ENCODE measurements at places on chromosomes 2 and 18. TPM values are rescaled to one million over a fixed set of nuclear protein-coding genes. Genes with fewer than 3 reads are reported as not detected.

GRCh38 chr18:26813043-26813442 is 52.5 kb downstream of the AQP4 start:
- DNase-seq, result no peak

- no peak for DNase-seq
These were observed 116.8 kb upstream of the FSHR start for GRCh38 chr2:49271060-49271606.

DNA sequence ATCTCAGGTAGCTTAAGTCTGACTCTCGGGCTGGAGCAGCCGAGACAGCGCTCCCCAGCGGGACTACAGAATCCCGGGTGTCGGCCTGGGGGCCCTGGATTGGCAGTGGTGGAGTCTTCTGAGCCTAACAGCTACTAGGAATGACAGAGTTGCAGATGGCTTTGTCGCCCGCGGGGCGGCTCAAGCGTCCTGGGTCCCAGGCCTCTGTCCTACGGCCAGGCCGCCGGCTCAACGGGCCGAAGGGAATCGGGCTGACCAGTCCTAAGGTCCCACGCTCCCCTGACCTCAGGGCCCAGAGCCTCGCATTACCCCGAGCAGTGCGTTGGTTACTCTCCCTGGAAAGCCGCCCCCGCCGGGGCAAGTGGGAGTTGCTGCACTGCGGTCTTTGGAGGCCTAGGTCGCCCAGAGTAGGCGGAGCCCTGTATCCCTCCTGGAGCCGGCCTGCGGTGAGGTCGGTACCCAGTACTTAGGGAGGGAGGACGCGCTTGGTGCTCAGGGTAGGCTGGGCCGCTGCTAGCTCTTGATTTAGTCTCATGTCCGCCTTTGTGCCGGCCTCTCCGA is 8.8 kb downstream of the SIX2 start:
- DNase-seq, result no peak

BOD1L2 gene
- not detected for total RNA-seq

MC2R gene
- total RNA-seq, result not detected
